ENCODE measurements at places on chromosomes 1 and 21.

DNA sequence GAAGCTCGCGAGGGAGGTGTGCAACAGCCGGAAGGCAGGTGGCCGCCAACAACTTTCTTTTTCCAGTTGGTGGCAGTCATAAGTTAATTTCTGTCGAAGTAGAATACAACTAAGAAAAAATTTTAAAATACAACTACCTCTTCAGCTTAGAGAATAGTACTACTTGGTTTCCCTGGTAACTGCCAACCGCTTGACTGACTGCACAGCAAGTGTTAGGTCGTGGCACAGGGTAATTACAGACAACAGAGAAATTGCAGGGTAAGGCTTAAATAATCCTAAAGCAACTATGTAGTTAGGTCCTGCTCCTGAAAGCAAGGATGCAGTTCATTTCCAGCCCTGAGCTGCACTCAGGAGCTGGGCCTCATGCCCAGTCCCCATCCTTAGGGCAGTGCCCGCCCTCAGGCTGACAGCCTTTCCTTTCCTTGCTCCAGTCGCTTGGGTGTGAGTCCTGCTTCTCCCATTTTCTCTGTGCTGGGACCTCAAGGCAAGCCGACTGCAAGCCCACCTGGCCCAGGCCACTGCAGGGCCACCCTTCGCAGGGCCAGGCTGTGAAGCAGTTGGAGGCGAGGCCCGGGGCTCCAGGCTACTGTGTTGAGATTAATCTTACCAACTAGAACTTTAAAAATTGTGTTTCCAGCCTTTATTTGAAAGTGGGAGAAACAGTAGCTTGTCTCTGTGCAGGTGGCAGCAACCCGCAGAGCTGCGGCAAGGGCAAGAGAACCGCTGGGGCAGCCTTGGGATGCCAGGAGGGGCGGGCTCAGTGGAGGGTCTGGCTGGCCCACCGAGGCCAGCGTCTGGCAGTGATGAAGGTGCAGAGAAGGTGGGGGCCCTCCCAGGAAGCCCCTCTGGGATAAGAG, 148.3 kb downstream of the PCBP3 start:
- DNase-seq, result no peak

DNA sequence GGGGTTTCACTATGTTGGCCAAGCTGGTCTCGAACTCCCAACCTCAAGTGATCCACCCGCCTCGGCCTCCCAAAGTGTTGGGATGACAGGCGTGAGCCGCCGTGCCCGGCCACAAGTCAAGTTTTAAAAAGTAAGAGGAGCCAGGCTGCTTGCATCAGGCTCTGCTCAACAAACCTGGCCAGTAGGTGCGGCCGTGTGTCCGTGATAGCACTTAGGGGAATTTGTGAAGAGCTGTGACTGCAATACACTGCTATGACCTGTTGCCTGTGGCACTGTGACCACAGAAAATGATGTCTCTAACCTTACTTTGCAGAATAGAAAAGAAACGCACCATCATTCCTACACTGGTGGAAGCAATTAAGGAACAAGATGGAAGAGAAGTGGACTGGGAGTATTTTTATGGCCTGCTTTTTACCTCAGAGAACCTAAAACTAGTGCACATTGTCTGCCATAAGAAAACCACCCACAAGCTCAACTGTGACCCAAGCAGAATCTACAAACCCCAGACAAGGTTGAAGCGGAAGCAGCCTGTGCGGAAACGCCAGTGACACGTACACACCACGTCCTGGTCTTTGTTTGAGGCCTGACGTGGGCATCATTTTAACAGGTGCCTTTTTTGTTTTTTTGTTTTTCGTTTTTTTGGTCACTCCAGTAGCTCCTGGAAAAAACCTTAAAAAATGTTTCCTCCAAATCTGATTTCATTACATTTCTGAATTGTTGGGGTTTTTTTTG, 16.7 kb downstream of the C1orf174 start:
- peak; percentile 22 for DNase-seq

- DNase-seq, result peak; percentile 88
These were observed at the start of gene IFI16 for GRCh38 chr1:159009704-159010361. Gene IFI16 (plus strand): TSS chr1:159009907. CDS start chr1:159014681, 4,774 bp downstream.

- no peak for DNase-seq
These were observed 30.7 kb downstream of the SLC2A1 start for GRCh38 chr1:42927920-42928505.

- DNase-seq, result no peak
These were observed 64.1 kb downstream of the TMCO4 start for GRCh38 chr1:19735440-19736127.

GRCh38 chr21:44058652-44058964, 46.5 kb downstream of the TRAPPC10 start:
- DNase-seq, result no peak

DNA sequence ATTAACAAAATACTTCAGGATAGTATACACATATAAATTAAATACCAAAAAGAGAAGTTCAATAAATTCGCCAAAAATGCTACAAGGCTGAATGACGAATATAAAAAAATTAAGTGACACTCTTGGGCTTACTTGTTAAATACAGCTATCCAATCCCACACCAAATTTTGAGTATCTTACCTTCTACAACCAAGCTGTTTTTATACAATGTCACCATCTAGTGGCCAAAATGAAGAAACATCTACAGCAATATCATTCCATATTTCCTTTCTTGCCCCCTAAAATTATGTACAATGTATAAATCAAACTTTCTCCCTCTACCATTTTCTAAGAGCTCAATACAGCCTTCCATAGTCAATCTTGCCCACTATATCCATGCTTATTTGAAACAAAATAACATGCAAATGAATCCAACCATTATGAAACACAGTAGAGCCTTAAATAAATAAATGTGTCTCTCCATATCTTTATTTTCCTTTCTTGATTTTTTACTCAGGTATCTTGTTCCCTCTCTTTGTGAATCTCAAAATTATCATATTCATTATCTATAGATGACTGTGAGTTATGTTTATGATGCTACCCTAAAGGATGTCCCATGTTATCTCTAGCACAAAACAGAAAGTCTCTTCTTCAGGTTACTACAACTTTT, 86.3 kb downstream of the ACBD6 start:
- peak; percentile 19 for DNase-seq

- no peak for DNase-seq
These were observed 1.0 kb downstream of the SMYD2 start for GRCh38 chr1:214281720-214282629.

- peak; percentile 6 for DNase-seq
These were observed 37.4 kb downstream of the MAP3K21 start for GRCh38 chr1:233364695-233365539.

DNA sequence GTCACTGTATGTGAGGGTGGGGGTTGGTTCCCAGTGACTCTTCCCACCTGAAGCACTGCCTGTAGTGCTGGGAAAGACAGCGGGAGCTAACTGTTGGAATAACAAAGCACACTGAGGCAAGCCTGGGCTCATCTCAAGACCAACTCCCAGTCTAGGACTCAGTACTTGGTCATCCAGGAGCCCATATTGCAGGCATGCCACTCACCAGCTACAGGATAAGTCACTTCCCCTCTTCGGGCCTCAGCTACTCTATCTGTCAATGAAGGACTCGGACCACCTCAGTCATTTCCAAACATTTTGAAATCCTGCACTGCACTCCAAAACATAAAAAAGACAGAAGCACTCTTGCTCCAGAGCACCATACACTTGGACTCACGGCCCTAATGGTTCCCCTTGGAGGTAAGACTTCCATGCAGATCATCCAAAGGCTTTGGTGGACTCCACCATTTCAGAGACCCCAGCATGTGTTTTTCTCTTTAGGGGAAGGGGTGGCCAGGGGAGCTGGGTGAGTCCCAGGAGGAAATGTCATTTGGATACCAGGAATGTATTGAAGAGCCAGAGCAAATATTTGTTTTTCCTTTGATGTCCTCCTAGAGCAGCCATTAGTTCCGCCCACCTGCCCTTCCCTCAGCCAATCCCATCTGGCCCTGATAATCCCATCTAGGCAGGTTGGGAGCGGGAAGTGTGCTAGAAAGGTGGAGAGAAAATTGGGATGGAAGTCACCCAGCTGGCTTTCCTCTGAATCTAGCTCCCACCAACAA, 3.1 kb downstream of the NUAK2 start:
- DNase-seq, result no peak

- DNase-seq, result no peak
These were observed 72.5 kb downstream of the ENAH start for GRCh38 chr1:225580238-225581099.

- no peak for DNase-seq
These were observed 32.8 kb downstream of the LHX4 start for GRCh38 chr1:180262628-180263488.

DNA sequence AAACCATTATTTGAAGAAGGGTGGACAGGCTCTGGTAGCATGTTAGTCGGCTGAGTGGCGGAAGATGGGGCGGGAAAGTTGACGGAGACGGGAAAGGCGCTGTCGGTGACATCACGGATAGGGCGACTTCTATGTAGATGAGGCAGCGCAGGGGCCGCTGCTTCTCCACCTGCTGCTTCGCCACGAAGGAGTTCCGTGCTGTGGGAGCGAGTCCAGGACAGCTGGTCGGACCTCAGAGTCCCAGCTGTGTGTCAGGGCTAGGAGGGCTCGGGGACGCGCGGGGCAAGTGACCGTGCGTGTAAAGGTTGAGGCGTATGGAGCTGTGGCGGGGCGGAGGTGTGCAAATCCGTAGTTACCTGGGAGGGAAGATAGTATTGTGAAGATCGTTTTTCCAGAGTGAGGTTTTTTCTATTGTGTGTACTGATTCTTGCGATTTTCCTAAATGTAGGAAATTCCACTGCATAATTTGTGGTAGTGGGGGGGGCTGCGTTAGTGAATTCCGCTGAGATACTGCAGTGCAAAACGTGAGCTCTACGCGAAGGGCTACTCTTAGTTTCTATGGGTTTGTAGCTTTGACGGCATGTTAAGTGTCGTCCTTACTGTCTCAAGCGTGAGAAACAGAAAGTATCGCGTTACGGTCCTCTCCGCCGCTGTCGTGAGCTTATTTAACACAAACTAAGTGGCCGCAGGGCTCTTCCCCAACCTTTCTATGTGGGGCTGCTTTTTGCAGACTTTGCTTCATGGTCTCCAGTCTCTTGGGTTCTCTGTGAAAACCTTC, 111.2 kb upstream of the NBPF11 start:
- DNase-seq, result peak; percentile 43

- DNase-seq, result peak; percentile 54
These were observed 704 bp upstream of the CRABP2 start for GRCh38 chr1:156705918-156706656.

GRCh38 chr1:61047061-61047460, 35.3 kb upstream of the NFIA start:
- no peak for DNase-seq

- no peak for DNase-seq
These were observed 17.5 kb upstream of the ALPL start for GRCh38 chr1:21491488-21492355.

DNA sequence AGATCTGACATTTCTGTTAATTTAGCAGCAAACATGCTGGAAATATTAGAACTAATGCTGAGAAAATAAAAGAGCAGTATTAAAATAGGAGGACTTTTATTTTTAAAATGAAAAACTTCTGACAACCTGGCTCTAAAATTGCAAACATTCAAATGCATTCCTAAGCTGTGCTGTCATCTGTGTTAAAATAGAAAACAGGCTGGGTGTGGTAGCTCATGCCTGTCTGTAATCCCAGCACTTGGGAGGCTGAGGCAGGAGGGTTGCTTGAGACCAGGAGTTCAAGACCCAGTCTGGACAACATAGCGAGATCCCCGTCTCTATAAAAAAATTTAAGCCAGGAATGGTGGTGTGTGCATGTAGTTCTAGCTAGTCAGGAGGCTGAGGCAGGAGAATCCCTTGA, 44.6 kb downstream of the MIGA1 start:
- no peak for DNase-seq

DNA sequence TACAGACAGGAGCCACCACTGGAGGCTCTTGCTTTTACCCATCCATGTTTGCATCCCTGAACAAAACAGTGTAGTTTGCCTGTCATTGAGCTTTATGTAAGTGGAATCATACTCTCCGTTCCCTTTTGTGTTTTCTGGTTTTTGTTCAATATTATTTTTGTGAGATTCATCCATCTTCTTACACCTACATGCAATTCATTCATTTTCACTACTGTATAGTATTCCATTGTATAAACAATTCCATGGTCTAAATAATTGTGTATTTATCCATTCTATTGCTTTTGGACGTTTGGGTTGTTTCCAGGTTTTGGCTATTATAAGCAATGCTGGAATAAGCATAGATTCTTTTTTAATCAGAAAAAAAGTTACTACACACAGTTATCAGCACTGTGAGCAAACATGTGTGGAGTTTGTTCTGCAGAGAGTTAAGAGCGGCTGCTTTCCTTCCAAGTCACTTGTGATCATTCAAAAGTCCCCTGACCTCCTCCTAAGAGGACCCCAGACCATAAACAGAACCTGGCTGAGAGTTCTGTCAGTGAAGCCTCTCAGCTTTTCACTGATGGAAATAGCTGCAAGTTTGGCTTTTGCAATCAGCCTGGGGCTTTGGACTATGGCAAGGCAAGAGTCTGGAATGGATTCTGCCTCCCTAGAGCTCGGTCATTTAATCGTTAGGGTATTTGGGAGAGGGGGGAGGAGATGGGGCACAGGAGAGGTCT, 5.1 kb upstream of the GPR157 start:
- DNase-seq, result no peak

DNA sequence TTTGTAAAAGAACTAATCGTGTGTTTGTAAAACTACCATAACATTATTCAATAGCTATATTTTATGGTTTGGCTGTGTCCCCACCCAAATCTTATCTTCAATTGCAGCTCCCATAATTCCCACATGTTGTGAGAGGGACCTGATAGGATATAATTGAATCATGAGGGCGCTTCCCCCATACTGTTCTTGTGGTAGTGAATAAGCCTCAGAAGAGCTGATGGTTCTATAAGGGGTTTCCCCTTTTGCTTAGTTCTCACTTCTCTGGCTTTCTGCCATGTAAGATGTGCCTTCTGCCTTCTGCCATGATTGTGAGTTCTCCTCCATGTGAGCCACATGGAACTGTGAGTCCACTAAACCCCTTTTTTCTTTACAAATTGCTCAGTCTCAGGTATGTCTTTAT, 1372.3 kb downstream of the AMY1C start:
- DNase-seq, result no peak

DNA sequence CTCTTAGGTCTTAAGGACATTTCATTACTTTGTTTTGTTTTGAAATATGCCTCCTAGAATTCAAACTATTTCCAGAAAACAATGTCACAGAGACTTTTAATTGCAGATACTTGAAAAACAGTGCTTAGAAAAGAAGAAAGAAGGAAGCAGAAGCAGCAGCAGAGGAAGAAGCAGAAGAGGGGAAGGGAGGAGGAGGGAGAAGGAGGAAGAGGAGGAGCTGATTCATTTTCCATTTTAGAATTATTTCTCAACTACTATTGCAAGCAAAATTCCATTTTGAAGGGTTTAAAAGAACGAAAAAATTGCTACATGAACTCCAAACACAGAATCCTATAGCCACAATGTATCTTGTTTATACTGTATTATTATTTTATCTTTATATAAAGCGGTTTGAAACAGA, 13.9 kb downstream of the RC3H1 start:
- DNase-seq, result no peak

DNA sequence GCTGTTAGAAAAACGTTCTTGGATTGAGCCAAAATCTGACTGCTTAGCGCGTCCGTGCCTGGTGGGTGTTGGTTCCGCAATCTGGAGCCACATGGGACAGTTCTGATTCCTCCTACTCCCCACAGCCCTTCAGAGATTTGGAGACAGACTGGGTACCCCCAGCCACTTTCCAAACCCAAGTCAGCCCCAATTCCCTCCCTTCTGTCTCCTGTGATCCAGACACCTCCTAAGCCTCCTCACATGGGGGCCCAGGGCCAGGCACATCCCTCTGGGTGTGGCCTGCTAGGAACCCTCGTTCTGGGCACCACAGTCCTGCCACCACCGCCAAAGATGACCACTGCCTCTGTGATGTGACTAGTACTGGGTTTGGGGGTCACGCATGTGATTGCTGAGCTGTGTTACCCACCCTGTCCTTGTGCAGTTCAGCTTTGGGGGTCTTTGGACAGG, 4.8 kb downstream of the PLA2G5 start:
- no peak for DNase-seq

GRCh38 chr1:205748403-205749233, 1.4 kb downstream of the NUCKS1 start:
- peak; percentile 9 for DNase-seq
